ENCODE measurements at places on chromosomes 1 and 21.

GRCh38 chr21:40768056-40768455 is 78.9 kb downstream of the DSCAM start:
- no peak for DNase-seq

DNA sequence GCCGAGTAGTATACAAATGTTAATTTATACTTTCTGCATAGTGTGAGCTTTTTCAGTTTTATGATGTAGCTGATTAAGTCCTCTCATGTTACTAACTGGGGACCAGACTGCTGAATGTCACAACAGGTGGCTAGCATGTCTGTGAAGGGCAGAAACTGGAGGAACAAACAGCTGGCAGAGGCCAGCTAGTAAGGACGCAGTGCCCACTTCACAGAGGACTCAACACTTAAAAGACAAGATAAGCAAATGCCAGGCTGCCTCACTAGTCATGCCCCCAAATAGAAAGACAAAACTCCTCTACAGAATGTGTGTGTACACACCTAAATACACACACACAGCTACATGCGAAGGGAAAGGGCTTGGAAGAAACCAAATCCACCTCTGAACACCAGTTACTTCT is 73.8 kb upstream of the ZNF678 start:
- DNase-seq = no peak

GRCh38 chr1:225882694-225883615 is 775 bp upstream of the TMEM63A start:
- DNase-seq = no peak

DNA sequence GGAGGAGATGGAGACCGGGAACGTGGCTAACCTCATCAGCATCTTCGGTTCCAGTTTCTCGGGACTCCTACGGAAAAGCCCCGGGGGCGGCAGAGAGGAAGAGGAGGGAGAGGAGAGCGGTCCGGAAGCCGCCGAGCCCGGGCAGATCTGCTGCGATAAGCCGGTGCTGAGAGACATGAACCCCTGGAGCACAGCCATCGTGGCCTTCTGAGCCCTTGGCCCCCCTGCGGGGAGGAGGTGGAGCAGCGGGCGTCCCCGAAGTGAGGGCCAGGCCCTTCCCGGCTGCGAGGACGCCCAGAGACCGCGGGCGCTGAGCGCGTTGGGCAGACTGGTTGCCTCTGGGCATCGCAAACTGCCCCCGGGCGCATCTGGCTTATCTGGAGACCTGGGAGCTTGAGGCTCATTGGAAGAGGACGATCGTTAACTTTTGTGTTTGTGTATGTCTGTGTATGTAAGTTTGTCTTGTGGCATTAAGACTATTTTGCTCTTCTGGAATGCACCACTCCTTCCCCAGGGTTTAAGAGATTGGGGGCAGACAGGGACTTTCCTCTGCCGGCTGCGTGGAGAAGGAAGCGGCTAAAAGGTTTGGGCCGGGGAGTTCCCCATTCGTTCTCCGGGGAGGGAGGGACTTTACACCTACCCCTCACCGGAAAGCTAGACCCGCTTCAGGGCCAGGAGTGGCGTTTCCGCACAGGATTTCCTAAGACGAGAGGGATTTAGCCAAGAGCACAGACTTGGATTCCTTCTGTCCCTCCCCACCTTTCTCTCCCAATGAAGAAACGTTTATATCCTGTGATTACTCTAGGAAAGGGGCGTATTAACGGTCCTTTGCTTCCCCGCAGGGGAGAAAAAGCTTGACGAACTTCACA is 1.4 kb downstream of the IER5 start:
- DNase-seq = peak; percentile 49

DNA sequence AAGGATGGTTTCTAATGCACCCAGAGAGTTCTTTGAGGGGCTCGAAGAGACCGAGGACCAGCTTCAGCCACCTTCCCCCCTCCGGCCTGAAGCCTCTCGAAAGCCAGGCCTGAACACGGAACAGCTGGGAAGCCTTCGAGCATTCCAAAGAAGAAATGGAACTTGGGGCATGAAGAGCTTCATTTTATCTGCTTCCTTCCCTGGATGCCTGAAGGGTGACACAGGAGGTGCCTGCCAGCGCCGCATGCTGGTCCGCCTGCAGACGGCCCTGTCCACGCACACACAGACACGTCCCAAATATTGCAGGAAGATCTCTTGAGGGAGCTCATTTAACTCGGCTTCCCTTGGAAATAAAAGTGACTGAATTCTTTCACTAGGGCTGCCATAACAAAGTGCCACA is 73.7 kb downstream of the TOMM20 start:
- DNase-seq = no peak

All from C1 segment of cervical spinal cord (tissue), 14 donors.